ENCODE measurements at places on chromosomes 12 and 14.

GRCh38 chr14:103854822-103855733 is 7.7 kb upstream of the PPP1R13B start:
- no peak for DNase-seq

DNA sequence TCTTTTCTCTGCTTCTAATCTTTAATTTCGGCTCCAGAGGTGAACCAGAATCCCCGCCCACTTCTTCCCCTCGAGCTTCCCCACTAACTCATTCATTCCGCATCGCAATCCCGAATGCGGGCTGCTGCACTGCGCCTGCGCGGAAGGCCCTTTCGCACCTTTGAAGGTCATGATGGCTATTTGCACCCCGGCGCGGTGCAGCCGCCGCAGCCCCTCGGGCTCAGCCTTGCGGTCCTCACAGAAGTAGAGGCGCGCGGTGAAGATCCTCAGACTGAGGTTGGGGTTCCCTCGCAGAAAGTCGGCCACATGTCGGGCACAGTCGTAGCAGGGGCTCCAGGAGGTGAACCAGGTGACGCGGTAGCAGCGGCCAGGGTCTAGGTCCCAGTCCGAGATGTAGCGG is 7.6 kb downstream of the AICDA start:
- DNase-seq: no peak

GRCh38 chr12:49665384-49665783 is 41.8 kb downstream of the FMNL3 start:
- no peak for DNase-seq

- no peak for DNase-seq
These were observed 35.0 kb upstream of the NAV3 start for GRCh38 chr12:77795699-77796098.

- no peak for DNase-seq
These were observed 163.1 kb downstream of the CALM1 start for GRCh38 chr14:90559811-90560492.

- DNase-seq: no peak
These were observed 333.8 kb downstream of the CACNA1C start for GRCh38 chr12:2386566-2386965.

GRCh38 chr12:14946861-14947260 is 8.5 kb upstream of the ERP27 start:
- no peak for DNase-seq

DNA sequence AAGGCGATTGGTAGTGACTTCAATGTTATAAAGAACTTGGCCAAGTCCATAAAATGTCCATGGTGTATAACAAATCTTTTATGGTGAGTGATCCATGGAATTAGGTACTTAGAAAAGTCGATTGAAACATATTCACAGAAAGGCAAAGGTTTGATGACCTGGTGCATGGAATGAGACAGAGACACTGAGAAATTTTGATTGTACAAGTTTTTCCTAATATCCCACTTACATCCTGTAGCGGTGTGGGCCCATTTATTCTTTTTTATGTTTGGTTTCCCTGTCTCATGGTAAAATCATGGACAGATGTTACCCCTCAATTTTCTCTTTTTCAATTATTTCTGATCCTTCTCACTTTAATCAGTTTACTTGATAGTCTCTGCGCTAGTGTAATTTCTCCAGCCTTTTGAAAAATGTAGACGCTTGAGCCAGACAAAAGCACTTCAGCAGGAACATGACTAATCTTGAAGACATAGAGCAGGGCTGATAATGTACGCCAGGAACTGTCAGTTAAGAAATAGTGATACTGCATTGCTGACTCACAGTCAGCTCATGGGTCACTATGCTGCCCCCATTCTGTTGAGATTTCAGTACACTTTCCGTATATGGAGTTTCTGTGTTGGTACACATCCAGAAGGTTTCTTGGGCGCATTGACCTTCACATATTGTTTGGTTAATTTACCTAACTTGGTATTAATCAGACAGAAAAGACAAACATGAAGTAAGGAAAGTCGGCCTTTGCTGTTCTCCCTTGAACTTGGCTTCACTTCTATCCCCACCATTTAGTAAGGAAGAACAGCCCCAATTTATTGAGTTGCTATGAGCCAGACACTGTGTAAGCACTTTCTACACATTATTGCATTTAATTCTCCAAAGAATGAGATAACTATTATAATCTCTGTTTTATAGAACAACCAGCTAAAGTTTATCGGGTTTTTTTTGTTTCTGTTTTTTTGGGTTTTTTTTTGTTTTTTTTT is 841.7 kb downstream of the DIO2 start:
- DNase-seq: no peak

- DNase-seq: no peak
These were observed 3.5 kb downstream of the TAC3 start for GRCh38 chr12:57012600-57013465.

- no peak for DNase-seq
These were observed 50.9 kb downstream of the CLIP1 start for GRCh38 chr12:122371475-122372045.

- DNase-seq: no peak
These were observed 3.5 kb downstream of the ELK3 start for GRCh38 chr12:96197503-96198272.

DNA sequence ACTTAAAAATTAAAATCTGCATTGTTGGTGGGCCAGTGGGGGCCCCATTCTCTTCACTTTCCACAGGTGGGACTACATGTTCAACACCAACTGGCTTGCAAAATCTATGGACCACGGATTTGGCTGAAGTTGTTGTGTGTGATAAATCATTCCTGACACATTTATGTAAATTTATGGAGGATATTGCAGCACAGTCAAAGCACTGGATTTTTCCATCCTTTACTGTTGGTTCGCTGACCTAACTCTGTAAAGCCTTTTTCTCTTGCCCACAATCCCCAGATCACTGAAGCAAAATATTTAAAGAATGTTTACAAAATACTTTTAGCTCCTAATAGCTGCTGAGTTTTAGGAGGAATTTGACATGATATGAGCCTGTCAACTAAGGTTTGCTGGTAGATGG is 219.7 kb upstream of the PRICKLE1 start:
- DNase-seq: no peak

DNA sequence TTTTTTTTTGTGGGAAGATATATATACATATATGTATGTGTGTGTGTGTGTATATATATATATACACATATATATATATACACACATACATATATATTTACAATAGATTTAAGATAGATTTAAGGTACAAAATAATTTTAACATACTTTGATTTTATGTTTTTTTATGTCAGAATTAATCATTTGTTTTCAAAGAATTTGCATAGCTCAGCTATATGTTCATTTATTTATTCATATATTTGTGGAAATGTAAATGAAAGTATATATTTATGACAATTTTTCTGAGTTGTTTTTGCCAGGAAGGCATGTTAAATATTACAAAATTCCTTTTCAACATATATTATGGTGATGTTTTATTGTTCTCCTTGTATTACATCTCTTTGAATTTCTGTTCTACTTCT is 887.4 kb upstream of the NOVA1 start:
- no peak for DNase-seq

- no peak for DNase-seq
These were observed 89.7 kb upstream of the BCL11B start for GRCh38 chr14:99361596-99362215.

DNA sequence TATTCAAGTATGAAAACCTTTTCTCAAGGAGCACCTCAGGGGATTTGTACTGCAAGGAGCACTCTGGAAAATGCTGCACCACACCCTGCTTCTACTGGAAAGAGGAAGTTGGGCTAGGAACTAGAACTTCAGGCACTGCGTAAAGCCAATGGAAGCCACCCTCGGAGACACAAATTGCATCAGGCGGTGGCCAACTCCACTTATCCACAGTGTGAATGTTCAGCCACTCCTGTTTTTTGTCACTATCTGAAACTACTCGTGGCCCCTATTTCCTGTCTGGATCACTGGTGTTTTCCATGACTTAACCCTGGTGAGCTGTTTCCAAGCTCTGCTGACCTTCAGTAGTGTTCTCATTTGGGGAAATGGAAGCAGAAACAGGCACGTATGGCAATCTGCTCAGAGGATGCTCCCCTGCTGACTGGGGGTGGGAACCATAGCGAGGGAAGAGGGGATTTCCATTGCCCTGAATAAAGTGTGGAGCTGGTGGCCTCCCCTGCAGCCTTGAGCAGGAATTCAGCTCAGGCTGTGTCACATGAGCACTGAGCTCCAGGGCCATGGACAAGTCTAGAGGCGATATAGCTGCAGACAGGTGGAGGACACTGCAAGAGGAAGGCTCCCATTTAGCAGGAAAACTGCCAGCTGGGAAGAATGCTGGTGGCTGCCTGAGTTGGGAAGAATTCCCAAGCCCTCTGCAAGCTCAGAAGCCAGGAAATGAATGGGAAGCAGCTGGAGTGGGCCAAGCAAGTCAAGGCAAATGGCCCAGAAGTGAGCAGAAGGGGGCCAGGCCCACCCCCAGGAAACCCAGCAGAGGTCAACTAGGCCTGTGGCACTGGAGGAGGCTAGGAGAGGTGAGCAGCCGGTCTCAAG is 50.5 kb upstream of the RAP1B start:
- DNase-seq: no peak

GRCh38 chr12:29559198-29559597 is 61.7 kb upstream of the OVCH1 start:
- no peak for DNase-seq

DNA sequence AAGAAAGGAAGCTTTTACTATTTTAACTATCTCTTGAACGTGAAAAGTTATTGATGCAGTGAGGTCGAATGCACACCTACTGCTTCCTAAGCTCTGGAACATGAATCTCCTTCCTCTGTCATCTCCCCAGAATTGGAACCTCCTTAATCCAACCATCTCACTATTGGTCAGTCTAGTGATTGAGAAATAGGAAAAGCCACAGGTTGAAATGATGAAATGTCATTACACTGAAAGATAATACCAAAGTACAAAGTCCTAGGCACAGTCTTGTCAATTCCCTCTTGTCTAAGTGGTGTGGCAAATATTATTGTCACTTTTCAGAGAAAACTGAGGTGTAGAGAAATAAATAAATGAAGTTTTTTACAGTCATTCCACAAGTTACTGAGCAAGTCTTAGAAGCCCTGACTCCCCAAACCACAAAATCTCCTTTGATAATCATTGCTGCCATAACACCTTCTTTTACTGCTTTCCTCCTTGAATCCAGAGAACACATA is 19.5 kb upstream of the HIGD1C start:
- no peak for DNase-seq

DNA sequence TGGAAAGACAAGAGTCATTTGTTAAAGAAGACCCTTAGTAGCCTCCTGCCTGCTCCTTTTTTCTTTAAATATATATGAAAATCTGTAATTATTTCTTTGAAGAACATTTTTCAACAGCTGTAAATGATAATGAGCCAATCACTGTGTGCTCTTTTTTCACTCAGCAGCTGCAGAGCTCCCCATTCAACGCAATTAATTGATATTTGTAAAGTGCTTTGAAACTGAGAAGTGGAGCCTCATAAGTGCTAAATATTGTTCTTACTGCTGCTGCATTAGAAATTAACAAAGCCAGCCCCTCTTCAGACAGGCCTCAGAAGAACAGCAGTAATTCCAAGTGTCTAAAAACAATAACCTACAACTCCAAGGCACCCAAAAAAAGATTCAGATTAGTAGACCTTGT is 224.3 kb downstream of the GXYLT1 start:
- DNase-seq: no peak

DNA sequence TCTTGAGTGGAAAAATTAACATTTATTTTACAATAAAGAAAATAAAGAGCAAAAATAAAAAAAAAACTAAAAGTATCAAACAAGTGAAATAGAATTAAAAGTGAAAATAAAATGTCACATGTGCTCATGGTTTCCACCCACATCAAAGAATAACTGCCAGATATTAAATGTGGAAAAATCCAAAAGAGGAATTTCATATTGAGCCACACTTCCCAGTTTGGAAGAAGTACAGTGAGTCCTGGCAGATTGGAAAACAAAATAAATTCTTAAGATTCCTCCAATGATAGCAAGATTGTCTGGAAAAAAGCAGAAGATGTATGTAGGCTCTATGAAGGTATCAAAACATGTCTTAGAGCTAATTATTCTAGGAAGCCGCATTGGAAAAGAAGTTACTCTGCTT is 1019.5 kb downstream of the SLC6A15 start:
- no peak for DNase-seq

GRCh38 chr14:104133496-104133895 is 4.9 kb upstream of the KIF26A start:
- DNase-seq: no peak

DNA sequence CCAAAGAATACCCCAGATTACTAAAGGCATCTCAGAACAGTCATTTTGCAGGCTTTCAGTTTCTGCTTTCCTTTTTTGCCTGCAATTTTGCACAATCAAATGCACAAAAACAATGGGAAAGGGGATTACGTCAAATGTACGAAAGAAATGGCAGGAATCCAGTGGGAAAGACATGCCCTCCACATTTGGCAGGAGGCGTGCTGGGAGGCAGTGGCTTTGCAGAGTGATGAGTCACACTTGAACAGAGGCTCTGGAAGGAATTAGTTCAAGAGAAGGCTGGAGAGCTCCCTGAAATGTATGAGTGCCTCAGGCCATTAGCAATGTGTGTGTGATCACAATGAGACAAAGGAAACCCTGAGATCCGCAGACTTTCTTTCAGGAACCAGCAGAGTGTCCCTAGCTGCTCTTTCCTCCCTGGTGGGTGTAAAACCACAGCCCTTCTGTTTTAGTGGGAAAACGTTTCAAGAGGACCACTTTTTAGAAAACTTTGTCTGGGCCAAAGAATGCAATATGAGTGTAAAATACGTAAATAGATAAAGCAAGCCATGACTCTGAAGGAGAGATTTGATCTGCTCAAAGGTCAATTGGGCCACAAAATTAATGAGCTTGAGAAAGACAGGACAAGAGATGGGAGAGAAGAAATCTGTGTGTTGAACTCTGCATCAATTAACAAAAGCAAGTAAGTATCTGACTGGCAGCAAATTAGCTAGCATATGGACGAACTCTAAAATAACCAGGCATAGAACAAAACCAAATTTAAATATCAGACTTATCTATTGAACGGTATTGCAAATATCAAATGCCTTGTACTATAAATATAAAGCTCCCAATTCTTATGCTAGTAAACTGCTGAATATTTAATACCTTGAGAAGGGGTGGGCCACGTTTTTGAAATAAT is 155.4 kb upstream of the PDE3A start:
- DNase-seq: no peak

DNA sequence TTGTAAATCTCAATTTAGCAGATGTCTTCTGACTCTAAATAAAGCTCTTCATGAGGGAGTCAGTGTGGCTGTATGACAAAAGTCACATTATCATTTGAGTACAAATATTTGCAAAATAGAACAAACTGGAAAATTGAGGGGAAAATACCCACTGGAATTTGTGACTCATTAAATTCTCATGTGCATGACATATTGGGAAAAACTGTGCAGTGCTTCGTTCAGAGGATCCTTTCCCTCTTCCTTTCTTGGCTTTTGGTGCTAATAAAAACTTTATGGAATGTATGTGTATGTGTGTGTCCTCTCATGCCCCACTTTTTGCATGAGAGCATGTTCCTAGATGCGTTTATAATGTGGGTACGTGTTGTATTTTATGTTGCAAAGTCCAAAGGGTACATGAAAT is 267.8 kb downstream of the KTN1 start:
- no peak for DNase-seq

DNA sequence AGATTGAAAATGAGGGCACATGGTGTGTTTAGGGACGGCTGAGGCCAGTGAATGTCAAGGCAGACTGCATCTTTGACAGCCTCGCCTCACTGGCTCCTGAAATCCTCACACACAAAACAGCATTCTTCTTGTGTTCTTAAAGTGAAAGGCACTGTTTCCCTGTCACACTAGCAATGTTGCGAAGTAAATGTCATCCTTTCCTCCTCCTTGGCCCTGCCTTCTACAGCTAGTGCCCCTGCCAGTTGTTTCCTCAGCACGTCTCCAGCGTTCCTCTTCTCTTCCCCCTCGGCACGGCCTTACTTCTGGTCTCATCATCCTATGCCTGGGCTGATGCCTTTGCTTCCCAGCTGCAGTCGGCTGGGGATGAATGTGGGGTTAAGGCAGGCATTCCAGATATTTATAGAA is 129.4 kb upstream of the DNM1L start:
- DNase-seq: no peak
